ENCODE measurements at places on chromosomes 2 and 18.

DNA sequence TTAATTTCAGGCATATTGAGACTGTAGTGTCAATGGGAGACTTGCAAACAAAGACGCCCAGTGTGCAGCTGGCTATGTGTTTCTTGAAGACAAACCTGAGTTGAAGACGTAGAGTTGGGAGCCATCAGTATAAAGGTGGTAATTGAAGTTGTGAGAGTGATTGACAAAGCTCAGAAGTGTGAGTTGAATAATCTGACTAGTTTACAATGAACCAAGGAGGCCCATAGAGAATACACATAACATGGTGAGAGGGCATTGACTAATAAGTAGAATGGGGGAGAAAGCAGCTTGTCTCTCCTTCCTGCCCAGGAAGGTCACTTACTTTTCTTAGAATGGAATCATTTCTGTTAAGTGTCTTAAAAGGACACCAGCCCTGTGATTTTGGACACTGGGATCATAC is 14.1 kb downstream of the SP110 start:
- no peak for DNase-seq

GRCh38 chr2:136135921-136136906 is 18.3 kb upstream of the CXCR4 start:
- DNase-seq = no peak

- DNase-seq = no peak
These were observed 37.2 kb upstream of the STAT1 start for GRCh38 chr2:191051177-191051576.

GRCh38 chr2:37654932-37655841 is 16.3 kb downstream of the CDC42EP3 start:
- DNase-seq = no peak

GRCh38 chr2:26619096-26619495 is 22.1 kb downstream of the CIB4 start:
- DNase-seq = no peak

GRCh38 chr2:160940699-160941098 is 219.5 kb upstream of the TANK start:
- DNase-seq = no peak

- peak; percentile 78 for DNase-seq
These were observed 2.7 kb upstream of the RNPEPL1 start for GRCh38 chr2:240565333-240566202.

DNA sequence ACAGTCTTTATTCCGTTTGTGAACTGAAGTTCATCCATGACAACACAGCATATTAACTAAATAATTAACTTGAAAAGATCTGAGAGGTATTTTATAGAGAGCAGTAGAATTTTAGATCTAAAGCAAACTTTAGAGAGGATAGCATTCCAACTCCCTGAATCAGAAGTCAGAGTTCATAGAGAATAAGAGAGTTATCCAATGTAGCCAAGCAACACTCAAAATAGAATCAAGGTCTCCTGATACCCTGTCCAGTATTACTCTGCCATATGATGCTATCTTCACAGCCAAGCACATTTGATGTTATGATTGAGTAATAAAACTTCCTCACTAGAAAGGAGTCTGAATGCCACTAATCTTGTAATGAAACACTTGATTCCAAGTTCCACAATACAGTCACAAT is 55.5 kb downstream of the RIT2 start:
- DNase-seq = no peak

- no peak for DNase-seq
These were observed 316.3 kb upstream of the LRRTM4 start for GRCh38 chr2:77838441-77838840.

GRCh38 chr18:4637876-4638275 is 182.8 kb upstream of the DLGAP1 start:
- no peak for DNase-seq

DNA sequence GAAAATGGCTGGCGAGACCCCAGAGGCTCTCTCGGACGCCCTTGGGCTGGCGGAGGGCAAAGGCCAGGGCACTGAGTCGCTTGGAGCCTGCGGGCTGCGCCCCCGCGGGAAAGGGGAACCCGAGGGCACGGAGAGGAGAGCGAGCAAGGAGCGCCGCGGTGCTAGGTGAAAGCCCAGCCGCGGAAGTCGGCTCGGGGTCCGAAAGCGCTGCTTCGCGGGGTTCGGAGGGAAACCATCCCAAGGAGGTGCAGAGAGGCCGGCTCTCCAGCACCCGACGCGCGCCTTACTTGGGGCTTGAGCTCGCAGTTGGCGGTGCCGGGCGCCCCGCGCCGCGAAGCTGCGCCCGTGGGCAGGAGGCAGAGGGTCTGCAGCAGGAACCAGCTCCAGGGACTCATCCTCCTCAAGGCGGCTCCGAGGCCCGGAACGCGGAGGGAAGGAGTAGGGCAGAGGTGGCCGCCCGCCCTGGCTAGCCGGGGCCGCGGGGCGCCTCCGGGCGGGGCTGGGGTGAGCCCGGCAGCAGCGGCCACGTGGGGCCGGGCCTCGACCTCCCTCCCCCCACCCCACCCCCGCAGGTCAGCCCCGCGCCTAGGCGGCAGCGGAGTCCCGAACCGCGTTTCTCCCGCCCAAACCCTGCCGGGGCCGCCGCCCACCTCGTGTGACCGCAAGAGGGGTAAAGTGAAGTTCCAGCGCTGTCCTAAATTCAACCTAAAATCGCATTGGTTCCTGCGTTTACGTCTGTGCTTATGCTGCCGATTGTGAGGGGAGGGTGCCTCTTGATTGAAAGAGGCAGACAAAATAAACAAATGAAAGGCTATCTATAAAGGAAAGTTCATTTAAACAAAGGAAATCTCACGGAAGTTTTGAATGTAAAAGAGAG is at the start of gene TRABD2A:
Gene TRABD2A (minus strand): TSS at position 440 of the 877 bp plus-strand sequence. CDS start 45 bp downstream, at position 395.
- DNase-seq = no peak

GRCh38 chr2:32479993-32480392 is 123.2 kb downstream of the BIRC6 start:
- DNase-seq = no peak

GRCh38 chr2:12717191-12718014 is 667 bp downstream of the TRIB2 start:
- peak; percentile 84 for DNase-seq
